Stimulated activated CD8-positive, alpha-beta memory T cell treated with anti-CD3 and anti-CD28 coated beads, Interleukin-4, amount 100 ng/mL, for 1 hour (primary cell): ENCODE measurements at places on chromosomes 6 and 20.

DNA sequence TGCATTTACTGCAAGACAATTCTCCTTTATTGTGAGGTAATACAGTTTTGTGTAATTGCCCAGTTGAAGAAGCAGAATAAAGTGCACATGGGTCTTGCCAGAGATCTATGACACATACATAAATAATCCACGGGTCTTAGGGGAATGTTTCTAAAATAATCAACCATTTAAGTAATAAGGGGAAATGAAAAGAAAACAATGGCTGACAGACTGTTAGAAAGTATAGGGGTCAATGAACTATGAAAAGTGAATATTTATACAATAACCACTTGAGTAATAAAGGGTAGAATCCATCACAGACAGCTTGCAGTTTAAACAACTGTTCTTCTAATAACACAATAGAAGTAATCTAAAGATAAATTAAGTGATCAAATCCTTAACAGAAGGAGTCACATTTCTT is 477.2 kb downstream of the EYS start:
- no peak for DNase-seq

- DNase-seq: no peak
These were observed 112.1 kb upstream of the PMEPA1 start for GRCh38 chr20:57821935-57822334.

DNA sequence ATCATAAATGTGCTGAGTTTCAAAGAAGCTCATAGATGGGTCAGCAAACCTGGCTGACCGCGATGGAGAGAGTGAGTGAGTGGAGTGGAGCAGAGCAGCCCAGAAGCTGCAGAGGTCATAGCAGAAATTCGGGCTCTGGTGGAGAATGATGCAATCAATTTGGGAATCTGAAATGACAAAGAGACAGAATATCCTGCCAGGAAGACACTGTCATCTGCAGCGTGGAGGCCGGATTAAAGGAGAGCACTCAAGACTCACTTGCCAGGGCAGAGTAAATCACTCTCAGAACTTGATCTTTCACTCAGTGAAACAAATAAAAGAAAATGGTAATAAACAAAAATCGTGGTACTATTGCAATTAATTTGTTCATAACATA is 109.6 kb upstream of the RREB1 start:
- DNase-seq: no peak

GRCh38 chr6:169800116-169800667 is 48.8 kb downstream of the ERMARD start:
- no peak for DNase-seq

DNA sequence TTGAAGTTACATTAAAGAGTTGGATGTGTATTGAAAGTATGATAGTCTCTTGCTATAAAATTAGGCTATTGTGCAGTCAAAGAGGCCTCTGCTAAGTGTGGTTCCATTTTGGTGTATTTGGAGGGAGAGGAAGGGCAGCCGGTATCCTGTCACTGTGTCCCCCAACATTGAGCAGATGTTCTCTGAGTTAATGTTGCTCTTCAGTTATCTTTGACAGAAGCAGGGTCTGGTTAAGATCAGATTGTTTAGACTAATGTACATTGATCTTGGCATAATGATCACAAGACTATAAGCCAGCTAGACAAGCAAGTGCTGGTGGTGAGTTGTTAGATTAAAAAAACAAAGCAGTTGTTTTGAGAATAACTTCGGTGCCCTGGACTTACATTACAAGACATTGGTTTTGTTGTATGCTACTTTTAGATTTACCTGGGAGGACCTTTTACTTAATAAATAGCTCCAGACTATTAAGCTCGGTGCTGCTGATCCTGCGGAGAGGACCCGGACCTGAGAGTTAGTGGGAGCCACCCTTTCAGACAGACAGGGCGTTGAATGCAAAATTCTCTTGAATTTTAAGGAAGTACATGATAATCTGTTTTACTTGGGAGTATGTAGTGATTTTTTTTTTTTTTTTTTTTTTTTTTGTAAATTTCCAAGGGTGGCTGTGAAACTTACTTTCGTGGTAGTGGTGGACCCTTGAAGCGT is 97.8 kb downstream of the JARID2 start:
- no peak for DNase-seq

- no peak for DNase-seq
These were observed 23.2 kb downstream of the TRERF1 start for GRCh38 chr6:42428326-42429041.

DNA sequence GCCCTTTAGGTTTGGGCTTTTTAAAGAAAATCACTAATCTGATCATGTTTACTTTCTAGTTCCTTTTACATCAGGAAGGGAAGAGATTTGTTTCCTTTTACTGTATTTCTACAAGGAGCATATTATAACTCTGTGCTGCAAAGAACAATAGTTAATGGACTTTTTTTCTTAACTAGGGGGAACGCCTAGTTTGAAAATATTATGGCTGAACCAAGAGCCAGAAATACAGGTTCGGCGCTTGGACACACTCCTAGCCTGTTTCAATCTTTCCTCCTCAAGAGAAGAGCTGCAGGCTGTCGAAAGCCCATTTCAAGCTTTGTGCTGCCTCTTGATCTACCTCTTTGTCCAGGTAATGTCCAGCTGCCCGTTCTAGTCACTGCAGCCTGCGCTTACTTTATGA is 41.4 kb downstream of the FAM120B start:
- DNase-seq: no peak

DNA sequence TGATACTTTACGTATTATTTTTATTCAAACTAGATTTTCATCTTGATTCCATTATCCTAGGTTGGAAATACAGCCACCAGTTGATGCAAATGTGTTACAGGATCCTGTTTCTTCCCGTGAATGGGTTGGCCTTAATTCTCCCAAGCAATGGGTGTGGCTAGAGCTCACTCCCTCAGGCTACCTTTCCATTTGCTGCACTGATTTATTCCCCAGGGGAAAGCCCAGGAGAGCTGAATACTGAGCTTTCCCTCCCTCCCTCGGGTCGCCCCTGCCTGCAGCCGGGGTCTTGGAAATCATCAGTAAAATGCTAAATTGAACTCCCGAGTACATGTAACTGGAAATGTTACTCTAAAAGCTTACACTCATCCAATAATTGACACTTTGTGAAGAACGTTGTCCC is 9.9 kb downstream of the SMOC2 start:
- no peak for DNase-seq

DNA sequence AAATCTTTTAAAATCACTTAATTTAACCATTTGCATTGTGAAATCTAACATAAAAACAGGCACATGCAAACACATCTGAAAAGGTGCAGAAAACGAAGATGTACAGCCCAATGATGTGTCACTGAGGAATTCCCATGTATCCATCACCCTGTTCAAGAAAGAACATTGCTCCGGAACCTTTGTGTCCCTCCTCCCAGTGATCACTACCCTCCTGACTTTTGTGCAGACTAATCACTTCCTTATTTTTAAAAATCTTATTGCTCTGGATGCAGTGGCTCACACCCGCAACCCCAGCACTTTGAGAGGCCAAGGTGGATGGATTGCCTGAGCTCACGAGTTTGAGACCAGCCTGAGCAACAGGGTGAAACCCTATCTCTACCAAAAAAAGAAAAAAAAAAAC is 14.6 kb downstream of the GINS1 start:
- no peak for DNase-seq

- no peak for DNase-seq
These were observed 102.1 kb downstream of the CEBPB start for GRCh38 chr20:50292591-50293283.

DNA sequence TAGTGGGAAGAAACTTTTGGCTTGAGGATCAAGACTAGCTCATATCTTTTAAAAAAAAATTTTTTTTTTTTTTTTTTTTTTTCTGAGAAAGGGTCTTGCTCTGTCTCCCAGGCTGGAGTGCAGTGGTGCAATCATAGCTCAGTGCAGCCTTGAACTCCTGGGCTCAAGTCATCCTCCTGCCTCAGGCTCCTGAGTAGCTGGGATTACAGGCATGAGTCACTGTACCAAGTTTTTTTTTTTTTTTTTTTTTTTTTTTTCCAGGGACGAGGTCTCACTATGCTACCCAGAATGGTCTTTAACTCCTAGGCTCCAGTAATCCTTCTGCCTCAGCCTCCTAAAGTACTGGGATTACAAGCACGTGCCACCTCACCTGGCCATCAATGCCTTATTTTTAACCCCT is 27.9 kb downstream of the GCLC start:
- DNase-seq: no peak

DNA sequence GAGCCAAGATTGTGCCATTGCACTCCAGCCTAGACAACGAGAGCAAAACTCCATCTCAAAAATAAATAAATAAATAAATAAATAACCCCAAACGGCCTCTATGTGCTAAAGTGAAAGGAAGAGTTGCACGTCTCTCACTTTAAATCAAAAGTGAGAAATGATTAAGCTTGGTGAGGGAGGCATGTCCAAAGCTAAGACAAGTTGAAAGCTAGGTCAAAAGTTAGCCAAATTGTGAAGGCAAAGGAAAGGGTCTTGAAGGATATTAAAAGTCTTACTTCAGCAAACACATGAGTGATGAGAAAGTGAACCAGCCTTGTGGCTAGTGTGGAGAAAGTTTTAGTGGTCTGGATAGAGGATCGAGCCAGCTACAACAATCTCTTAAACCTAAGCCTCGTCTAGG is 14.3 kb downstream of the ZBP1 start:
- no peak for DNase-seq

- DNase-seq: no peak
These were observed 1.6 kb upstream of the RPS12 start for GRCh38 chr6:132812756-132813172.

GRCh38 chr6:36032261-36032660 is 4.7 kb downstream of the MAPK14 start:
- DNase-seq: no peak

DNA sequence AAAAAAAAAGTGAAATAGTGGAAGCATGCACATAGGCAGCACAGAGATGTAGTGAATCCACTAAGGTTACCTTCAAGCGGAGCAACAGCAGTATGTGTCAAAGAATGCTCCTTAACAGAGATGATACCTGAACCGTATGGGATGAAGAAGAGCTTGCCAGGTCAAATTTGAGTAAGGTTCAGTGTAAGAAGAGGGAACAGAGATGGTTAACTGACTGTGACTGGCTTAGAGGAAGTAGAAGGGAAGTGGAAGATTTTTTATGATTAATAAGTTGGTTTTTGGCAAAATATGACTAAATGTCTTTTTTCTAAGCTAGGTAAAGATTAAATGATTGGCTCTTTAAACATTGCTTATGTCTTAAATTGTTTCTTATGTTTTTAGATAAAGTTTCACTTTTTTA is 52.6 kb upstream of the C20orf144 start:
- no peak for DNase-seq

GRCh38 chr6:85580118-85580877 is 13.4 kb downstream of the SNX14 start:
- no peak for DNase-seq

DNA sequence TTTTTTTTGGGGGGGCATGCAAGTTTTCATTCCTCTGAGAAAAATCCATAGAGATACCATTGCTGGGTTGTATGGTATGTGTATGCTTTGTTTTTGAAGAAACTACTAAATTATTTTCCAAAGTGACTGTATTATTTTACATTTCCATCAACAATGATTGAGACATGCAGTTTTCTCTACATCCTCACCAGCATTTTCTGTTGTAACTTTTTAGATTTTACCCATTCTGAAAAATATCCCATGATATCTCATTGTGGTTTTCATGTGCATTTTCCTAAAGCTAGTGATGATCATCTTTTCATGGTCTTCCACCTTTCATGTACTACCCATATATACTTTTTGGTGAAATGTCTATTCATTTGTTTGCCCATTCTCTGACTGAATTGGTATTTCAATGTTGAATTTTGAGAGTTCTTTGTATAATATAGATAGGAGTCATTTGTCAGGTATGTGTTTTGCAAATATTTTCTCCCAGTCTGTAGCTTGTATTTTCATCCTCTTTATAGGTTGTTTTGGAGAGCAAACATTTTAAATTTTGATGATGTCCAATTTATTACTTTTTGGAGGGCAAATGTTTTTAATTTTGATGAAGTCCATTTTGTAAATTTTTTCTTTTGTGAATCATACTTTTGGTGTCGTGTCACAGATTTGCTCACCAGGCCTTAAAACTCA is 827.5 kb upstream of the CITED2 start:
- no peak for DNase-seq
